ENCODE measurements at places on chromosomes 1 and 21.

DNA sequence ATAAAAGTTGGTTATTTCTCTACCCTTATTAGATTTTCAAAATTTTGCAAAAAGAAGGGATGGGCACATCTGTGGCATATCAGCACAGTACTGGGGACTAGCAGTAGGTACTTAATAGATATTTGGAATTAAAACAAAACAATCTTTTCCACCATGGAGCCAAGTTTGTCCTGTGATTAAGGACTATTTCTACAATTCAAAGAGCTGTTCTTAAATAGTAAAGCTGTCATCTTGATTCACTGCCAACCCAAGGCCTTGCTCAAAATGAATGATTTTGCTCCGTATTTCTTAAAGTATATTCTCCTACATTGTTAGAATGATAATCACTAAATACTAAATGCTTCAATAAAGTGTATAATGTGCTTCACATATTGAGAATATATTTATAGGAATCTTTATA is 169.9 kb downstream of the S1PR1 start:
- DNase-seq = no peak

GRCh38 chr1:94156096-94156625 is 35.2 kb upstream of the ABCA4 start:
- no peak for DNase-seq

- no peak for DNase-seq
Measured at GRCh38 chr21:36171336-36171735, 14.7 kb downstream of the DOP1B start.

- DNase-seq = no peak
Measured at GRCh38 chr1:145927916-145928643, 796 bp upstream of the RBM8A start.

- DNase-seq = no peak
Measured at GRCh38 chr1:17514776-17515175, 24.7 kb upstream of the ARHGEF10L start.

DNA sequence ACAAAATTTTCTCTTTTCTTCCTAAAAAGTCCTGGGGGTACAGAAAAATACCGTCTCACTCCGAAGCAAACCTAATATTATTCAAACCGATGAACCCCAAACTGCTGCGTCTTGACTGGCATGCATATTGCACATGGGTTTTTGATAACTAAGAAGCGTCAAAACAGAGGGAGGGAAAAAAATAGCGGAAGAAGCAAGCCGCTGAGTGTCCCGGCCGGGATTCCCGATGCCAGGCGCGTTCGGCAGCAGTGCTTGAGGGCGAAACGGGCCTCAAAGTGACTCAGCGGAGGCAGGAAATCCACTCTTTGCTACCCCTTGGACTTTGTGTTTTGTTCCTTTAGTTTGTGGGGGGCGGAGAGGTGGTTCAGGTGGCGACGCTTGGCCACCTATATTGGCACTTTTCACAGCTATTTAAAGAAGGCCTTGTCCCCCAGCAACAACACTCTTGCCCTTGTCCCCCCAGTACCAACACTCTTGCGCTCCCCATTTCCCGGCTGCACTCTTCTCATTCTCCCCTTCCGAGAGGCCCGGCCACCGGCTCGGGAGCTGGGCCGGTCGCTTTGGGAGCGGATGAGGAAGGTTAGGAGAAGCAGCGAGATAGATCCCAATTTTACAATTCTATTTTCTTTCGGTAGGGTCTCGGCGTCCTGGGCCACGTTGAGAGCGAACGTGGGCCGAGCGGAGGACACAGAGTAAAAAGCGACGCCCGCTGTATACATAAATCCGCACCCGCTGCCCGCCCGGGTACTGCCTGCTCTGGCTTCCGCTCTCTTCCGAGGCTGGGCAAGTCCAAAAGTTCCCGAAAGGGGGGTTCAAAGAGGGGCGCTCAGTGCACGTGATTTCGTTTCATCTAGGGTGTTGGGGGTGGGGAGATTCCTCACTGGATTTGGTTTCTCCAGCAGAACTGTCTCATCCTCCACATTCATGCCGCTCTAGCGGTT is 2.5 kb downstream of the LMX1A start:
- DNase-seq = no peak

DNA sequence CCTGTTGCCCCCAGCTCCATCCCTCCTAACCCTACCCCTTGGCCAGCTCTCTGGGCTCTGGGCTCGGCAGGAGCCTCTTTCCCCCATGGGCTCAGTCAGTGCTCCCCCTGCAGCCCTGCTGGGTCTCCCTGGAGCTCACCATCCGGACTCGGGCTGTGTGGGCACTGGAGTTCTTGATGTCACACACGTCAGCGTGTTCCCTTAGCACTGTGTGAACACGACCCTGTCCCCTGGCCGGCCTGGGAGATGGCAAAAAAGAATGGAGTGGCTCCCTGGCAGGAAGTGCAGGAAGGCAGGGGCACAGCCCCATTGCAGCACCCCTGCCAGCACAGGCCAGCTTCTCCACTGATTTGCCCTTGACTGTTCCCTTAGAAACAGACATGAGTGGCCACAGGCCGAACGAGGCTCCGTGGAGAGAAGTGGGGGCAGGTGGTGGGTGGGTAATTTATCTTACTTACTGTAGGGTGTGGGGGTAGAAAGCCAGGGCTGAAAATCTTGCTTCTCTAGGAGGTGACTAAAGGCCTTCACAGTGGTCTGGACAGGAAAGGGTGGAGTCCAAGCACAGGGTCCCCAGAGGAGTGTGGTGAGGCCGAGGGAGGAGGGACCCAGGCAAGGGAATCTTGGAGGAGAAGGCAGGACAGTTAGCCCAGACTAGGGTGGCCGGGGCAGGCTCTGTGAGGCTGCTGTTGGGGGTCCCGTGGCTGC is 381.7 kb upstream of the VAMP3 start:
- no peak for DNase-seq

- no peak for DNase-seq
Measured at GRCh38 chr1:193251950-193252349, 65.5 kb upstream of the B3GALT2 start.

- no peak for DNase-seq
Measured at GRCh38 chr1:218846181-218846580, 327.5 kb upstream of the LYPLAL1 start.

DNA sequence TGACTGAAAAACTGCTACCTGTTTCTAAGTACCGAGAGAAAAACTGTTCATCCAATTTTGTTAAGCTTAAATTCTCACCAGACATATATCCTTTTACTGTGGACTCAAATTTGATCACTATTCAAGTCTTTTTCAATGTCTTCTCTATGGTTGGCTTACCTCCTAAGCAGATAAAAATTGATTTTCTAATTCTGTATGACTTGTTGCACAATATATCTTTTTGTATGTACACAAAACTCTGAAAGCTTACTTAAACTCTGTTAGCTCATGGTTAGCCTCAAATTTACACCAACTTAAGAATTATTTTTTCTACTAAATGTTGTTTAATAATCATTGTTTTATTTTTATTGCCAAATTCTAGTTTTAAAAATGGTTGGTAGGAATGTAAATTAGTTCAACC is 715.4 kb downstream of the LTN1 start:
- no peak for DNase-seq

DNA sequence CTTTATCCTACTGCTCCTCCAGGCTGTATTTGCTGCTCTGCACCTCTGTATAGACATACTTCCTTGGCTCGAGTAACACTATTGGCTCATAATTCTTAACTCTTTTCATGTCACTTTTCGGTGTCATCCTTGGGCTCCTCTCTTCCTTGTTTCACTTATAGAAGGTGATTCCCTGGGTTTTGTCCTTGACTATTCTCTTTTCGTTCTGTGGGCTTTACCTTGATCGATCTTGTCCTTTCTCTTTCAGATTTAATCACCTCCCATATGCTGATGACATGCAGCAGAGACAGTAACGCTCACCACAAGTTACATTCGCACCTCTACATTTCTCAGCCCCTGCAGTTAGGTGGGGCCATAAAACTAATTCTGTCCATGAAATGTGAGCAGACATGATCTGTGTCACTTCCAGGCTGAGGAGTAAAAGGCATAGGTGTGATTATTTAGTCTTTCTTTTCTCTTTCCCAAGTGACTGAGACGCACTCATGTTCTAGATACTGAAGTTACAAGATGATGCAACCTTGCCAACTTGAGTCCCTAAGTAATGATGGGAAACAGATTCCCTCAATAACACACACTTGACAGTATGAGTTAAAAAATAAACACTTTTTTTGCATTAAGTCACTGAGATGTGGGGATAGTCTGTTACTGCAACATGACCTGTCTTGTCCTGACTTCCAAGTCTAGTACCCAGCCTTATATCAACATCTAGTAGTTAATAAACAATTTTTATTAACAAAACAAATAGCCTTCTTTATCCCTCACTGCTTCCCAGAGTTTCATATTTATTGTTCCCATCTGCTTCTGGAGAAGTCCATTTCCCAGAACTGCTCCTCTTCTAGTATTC is 49.9 kb upstream of the HAO2 start:
- DNase-seq = no peak

DNA sequence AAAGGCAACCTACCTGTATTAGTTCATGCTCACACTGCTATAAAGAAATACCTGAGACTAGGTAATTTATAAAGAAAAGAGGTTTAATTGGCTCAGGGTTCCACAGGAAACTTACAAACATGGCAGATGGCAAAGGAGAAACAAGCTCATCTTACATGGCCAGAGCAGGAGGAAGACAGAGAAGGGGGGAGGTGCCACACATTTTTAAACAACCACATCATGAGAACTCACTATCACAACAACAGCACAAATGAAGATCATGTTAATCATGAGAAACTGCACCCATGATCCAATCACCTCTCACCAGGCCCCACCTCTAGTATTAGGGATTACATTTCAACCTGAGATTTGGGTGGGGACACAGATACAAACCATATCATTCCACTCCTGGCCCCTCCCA is 90.6 kb upstream of the KCTD3 start:
- DNase-seq = no peak

DNA sequence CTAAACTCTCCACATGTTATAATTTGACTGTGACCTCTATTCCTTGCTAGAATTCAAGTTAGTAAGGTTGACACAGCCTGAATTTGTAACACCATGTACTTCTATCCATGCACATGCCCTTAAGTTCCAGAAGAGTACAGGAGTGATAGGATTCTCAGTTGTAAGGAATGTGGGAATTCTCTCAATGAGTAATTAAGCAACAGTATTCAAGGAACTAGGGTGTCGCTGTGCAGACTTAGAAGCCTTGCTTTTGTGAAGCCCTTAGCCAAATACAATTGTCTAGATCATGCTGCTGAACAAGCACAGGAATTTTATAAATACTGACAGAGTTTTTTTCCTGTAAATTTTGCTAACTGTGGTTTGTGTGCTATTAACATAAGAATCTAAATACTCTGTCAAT is 276.3 kb upstream of the PTBP2 start:
- DNase-seq = no peak

DNA sequence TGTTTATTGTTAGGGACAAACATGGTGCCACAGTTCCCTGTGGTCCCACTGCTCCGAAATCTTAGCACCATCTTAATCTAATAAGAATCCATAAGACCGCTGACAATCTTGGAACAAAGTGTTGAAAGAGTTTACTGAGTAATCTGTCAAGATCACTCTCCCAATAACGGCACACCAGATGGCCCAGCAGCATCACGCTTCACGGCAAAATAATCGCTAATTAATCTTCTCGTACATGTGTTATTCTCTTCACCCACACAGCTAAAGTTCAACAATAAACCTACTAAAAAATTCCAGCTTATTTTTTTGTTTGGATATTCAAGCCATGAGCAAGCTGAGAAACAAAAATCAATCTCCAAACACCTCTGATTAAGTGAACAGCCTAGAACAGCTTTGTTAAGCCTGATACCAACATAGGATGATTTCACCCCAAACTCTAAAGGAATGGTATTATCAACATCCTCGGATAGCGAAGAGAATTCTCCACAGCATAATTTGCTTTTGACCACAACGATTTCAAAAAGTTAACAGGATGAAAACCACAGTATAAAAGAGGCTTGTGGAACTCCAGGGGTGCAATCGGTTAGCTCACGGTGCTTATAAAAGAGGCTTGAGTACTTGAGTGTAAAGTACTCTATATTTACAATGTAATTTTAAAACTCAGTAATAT is 329.9 kb upstream of the GREM2 start:
- DNase-seq = no peak

- DNase-seq = no peak
Measured at GRCh38 chr1:7847599-7847998, 5.3 kb downstream of the UTS2 start.

GRCh38 chr1:226293553-226293920 is 15.4 kb downstream of the LIN9 start:
- DNase-seq = no peak

GRCh38 chr1:44619261-44619900 is 54.9 kb downstream of the TMEM53 start:
- no peak for DNase-seq

- DNase-seq = no peak
Measured at GRCh38 chr1:183052861-183053260, 29.6 kb downstream of the LAMC1 start.

GRCh38 chr1:234490793-234491479 is 12.0 kb upstream of the TARBP1 start:
- no peak for DNase-seq

DNA sequence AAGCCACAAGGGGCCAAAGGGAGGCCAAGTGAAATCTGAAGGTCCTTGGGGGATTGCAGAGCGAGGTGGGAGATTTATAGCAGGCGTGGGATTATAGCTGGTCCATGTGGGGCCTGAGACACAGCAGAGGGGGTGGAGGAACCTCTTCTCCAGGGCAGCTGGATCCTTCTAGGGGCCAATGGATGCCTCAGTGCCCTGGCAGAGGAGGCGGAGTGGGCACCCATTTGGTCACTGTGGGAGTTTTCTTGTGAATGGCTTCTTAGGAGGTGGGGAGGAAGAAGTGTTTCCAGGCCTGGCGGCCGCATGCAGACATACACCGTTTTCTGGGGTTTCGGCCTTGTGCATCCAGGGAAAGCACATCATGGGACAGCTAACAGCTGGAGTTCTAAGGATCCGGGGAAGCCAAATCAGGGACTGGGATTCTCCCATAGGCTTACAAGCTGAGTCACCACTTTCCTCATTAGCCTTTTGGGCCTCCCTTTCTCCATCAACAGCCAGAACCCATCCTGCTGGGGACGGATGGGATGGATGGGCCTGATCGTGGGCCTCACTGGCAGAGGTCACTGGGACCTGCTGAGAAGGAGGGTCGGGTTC is 76.5 kb downstream of the RHOU start:
- DNase-seq = no peak

- no peak for DNase-seq
Measured at GRCh38 chr21:41764558-41765419, 2.1 kb downstream of the RIPK4 start.

DNA sequence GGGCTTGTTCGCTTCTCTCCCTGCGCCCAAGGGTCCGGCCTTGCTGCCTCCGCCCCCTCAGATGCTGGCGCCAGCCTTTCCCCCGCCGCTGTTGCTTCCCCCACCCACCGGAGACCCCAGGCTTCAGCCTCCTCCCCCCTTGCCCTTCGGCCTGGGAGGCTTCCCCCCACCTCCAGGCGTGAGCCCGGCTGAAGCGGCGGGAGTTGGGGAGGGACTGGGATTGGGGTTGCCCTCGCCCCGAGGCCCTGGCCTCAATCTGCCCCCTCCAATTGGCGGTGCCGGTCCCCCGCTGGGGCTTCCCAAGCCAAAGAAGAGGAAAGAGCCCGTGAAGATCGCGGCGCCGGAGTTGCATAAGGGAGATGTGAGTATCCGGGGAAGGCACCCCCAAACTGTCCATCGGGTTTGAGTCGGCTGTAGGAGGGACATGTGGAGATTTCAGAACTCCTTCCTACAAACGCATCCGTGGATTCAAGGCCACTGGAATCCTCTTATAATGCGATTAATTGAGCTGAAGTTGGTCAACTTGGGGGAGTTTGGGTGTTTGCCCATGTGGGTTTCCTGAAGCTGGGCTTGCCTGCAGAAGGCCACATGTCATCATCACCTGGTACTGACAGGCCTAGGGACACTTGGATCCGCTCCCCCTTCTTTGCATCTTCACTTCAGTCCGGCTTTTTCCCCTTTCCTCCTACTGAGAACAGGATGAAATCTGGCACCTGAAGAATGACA is 707 bp downstream of the PRCC start:
- no peak for DNase-seq
